ENCODE measurements at places on chromosomes 5 and 9.

GRCh38 chr5:98187945-98188344 lies 585.5 kb upstream of the RGMB start:
- no peak for DNase-seq

DNA sequence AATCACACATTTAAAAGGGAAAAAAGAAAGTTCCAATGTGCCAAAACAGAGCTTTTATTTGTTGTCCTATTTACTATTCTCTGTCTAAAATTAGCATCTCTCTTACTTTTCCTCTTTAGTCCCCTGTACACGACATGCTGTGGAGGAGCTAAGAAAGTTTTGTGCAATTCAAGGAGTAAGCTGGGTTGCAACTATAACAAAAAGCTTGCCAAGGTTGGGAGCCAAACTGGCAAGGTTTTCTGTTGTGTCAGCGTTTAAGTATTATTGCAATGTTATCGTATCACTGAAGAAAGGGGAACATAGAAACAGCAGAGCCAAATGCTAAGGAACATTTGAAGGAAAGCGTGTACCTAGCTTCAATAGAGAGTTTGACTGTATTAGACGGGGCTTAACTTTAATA lies 680.8 kb downstream of the CETN3 start:
- DNase-seq = no peak

GRCh38 chr9:36956908-36957307 lies 77.2 kb downstream of the PAX5 start:
- no peak for DNase-seq

DNA sequence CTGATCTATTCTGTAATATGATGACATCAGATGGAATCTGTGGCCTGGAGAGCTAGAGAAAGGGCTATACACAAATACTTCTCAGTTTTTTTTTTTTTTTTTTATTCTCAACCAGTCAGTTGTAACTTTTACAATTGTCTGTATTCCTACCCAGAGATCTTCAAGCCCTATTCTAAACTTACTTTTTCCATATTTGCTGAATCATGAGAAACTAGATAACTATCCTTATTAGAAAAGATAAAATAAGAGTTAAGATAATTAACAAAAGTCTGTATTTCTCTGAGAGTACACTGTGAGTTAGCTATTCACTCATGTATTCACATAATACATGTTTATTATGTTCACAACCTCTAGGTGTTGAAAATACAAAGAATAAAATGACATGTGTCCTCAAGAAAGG lies 1575.9 kb downstream of the EFNA5 start:
- no peak for DNase-seq

GRCh38 chr5:141876628-141877355 lies 1.4 kb downstream of the PCDH1 start:
- no peak for DNase-seq

DNA sequence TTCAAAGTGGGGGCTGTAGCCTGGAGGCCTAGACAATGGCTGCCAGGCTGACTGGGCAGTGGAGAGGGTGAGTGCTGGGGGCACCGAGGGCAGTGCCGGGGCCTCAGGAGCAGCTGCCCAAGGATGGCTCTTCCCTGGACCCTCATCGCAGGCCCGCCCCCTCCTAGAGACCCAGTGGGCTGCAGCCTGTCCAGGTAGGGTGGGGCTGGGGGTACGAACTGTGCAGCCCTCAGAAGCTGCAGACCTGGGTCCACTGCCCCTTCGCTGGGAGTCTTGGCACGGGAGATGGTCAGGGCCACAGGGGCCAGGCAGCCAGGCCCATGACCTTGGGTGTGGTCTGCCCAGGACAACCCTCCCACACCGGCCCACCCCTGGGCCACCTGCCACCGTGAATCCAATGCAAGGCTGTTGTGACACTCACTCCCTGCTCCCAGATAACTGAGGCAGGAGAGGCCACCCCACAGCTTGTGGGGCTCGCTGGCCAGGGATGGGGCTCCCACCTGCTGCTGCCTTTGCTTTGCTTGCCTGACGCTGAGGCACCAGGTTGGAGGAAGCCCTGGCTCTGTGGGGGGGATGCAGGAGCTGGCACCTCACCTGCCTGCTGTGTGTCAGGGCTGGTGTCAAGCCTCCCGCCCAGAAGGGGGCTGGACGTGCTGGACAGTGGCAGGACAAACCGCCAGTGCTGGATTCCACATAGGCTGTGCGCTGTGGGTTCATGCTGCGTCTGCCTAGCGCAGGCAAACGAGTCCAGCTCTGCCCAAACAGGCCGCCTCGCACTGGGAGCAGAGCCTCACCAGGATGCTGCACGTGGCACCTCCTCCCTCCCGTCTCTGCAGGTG lies 23.1 kb upstream of the SLC9A3 start:
- no peak for DNase-seq

DNA sequence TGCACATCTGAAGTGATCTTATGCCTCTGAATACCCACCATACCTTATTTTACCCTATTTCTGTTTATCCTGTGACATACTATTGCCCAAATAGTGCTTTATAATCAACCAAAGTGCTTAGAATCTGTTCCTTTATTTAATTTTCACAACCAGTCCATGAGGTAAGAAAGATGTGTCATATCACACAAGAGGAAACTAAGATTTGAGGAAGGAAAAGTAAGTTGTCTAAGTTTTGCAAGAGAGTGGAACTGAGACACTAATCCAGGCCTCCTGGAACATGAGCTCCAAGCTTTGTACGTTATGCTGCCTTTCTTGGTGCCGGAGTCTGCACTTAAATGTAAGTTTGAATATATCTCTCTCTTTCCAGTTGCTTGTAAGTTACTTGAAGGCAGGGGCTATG lies 17.2 kb downstream of the KDM3B start:
- DNase-seq = no peak

DNA sequence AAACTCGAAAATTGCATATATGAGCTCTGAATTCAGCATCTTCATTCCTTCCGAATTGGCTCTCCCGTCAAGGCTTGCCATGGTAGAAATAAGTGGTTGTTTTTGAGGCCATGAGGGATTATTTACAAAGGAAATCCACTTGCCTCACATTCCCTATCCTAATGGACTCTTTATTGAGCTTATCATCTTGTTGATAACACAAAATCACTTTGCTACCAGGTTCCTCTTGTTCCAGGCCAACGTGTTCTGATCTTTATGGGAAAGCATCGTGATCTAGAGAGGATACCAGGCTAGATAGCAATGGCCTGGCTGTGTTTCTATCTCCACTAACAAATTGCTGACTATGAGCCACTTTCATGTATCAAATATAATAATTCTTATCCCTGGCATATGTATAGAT lies 811.7 kb downstream of the TLR4 start:
- DNase-seq = no peak

DNA sequence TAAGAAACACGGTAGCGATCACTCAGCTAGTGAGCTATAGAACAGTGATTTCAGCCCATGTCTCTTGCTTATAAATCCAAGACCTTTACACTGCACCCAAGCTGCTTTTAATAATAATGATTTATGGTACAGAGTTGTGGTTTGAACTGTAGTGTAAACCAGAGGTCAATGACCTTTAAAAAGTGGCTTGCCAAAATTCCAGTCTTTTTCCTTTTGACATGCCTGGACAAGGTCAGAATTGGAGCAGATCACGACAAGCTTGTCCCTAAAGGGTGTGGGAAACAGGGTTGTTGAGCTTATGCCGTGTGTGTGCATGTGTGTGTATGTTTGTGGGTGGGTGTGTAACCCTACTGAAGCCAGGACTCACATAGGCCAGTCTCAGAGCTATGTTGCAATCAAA lies 225.3 kb upstream of the CLINT1 start:
- no peak for DNase-seq

GRCh38 chr5:88404405-88404804 lies 135.8 kb upstream of the TMEM161B start:
- no peak for DNase-seq

DNA sequence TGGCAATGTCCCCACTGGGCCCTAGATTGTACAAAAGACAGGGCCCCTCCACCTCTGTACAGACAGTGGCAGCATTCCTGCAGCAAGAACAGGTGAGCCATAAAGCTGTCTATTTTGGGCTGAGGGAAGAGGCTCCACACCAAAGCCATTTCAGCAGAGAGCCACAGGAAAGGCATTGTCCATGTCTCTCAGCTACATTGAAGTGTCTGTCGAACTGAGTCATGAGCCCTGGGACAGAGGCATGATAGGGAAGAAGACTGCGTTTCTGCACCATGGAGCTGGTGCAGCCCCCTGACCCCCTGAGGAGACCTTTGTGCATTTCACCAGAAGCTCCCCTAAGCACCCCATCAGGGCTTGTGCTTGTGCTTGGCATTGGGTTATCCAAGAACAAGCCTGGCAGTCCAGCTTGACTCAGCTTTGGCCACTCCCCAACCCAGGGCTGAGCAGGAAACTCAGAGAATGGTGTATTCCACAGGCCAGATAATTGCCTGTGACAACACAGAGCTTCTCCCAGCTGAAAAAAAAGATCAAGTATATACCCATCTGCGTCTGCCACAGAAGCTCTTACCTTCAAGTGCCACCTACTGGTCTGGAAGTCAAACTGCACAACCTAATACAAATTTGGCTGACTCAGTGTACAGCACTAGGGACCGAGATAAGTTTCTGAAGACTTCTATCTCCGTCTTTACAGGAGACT lies 5.9 kb upstream of the FRMD3 start:
- DNase-seq = peak; percentile 47

DNA sequence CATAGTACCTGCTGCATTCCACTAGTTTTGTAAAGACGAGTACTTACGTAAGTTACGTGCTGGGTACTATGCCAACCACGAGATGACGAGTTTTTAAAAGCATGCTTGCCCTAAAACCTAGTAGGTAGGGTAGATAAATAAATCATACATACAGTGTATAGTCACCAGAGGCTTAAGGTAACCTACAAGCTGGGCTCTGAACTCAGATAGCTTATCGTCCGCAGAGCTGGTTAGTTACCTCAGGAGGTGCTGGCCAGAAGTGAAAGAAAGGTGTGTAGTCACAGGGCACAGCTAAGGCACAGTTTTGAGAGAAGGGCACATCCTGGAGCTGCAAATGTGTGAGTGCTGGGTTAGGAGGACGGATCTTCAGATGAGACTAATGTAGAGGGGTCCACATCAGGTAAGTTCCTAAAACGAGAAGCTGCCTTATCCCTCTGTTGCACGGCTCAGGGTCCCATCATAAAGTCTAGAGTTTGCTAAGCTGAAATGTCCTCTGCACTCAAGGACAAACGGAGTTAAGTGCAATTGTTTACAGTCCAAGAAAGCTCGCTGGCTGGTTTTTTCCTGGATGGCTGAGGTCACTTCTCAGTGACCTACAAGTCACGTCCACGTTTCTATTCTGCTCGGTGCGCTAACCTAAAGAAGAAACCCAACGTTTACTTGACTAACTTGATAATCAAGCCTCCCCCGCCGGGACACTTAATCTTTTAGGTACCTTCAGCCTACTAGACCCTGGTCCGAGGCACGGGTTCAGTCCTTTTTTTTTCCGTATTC lies 1.1 kb upstream of the SNX24 start:
- no peak for DNase-seq

DNA sequence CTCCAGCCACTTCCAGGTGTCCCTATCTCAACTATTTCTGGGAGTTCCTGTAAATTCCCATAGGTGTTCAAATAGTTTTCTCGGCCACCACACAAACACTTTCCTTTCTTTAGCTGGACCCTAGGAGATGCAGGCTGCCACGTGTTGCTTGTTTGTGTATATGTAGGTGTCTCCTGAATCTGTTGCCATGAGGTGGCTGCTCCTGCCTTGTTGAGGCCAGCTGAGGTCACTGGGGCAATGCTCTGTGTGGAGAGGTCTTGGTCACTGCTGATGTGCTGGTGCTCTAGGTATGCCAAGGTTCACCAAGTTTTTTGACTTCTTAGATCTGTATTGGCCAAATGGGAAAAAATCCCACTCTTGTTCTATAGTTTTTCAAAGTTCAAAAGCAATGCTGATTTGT lies 132.5 kb upstream of the CHD1 start:
- no peak for DNase-seq

- peak; percentile 3 for DNase-seq
Measured at GRCh38 chr9:14768405-14769229, 46.1 kb upstream of the CER1 start.

GRCh38 chr5:10875201-10875768 lies 114.3 kb upstream of the DAP start:
- peak; percentile 20 for DNase-seq

DNA sequence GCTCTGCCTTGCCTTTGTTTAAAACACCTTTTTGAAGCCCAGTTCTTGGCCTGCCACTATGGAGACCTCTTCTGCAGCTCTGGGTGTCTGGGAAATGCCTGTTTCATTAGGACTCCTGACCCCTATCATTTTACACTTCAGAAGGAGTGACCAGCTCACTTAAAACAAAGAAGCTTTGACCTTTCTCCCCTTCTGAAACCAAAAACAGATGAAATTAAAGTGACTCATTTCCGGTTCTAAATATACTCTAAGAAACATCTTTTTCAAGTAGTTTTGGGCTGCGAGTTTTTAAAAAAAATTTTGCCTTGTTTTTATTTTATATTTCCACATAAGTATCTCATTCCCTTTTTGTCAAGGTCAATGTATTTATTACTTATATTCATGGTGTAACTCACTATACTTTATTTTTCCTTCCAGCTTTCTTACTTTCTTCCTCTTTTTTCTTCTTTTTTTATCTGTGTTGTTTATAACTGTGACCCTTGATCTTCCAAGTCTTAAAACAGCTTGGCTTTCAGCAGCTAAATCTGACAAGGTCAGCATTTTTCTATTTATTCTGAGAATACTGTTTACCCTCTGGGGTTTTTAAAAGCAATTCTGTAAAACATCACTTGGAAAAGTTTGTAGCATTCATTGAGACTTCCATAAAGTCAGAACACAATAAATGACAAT lies 672.9 kb downstream of the NR2F1-AS1 start:
- DNase-seq = no peak

DNA sequence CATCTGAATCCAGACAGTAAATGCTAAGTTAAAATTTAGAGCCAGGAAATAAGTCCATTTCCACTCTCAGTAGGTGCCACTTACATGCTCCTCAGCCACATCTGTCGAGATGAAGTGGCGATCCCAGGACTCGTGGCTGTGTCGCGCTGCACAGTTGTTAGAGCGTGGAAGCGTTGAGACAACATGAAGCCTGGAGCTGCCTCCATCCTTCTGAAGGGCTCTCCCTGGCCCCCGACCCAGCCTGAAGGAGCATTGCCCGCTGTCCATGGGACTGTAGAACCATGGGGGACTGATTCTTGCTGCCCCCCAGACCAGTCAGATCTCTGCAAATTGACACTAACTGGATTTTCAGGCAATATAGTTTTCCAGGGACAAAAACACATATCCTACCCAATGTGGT lies 58.9 kb downstream of the IRX1 start:
- DNase-seq = no peak

- no peak for DNase-seq
Measured at GRCh38 chr9:4012441-4012840, 287.4 kb downstream of the GLIS3 start.

- no peak for DNase-seq
Measured at GRCh38 chr5:3339798-3340115, 255.9 kb upstream of the IRX1 start.

DNA sequence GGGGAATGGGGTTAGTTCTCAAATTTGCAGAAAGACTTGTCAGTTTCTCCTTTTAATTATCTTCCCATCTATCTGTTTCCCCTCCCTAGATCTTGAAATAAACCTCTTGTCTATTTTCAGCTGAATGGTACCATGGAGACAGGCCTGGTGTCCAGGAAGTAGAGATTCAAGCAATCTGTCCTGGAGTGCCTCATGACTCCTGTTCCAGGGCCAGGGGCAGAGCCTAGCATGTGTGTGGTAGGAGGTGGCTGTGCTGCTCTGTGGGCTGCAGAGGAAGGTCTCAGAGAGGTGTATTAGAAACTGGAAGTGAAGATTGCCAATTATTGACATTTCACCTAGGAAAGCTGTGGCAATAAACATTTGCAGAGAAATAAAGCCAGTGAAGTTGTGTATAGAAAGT lies 175.8 kb upstream of the ATP10B start:
- DNase-seq = no peak

GRCh38 chr9:96161819-96162218 lies 140.2 kb downstream of the HSD17B3 start:
- DNase-seq = no peak

Measured in T1000 (cell line).